ENCODE measurements at places on chromosomes 1 and 21. TPM values are rescaled to one million over a fixed set of nuclear protein-coding genes. Genes with fewer than 3 reads are reported as not detected.

- no peak for DNase-seq
Measured at GRCh38 chr1:55571767-55572166, 356.6 kb upstream of the USP24 start.

DNA sequence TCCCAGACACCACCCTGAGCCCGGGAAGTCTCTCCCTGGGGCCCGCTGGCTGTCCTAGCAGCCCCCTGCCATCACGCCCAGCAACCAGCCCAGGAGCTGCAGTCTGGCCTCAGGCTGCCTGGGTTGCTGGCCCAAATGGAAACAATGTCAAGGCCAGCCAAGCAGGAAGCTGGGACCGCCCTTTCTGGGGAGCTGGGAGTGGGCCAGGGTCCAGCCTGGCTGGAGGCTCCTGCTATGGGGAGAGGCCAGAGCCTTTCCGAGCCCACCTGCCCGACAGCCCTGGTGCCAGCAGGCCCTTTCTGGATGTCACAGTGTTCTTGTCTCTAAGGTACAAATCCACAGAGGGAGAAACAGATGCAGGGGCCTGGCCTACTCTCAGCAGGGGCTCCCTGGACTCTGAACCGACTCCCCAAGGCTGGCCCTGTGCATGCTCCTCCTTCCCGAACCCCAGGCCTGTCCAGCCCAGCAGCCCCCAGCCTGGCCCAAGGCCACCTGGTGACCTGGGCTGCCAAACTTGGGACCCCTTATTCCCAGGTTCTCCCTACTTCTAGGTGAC lies 1.2 kb upstream of the MMEL1 start:
- DNase-seq = no peak

- DNase-seq = no peak
Measured at GRCh38 chr1:4549930-4550329, 104.5 kb upstream of the AJAP1 start.

GRCh38 chr1:181140891-181141290 lies 52.4 kb downstream of the IER5 start:
- no peak for DNase-seq

CDK18 gene
- total RNA-seq = 1.7 TPM

GRCh38 chr1:19877181-19877750 lies 4.9 kb upstream of the OTUD3 start:
- no peak for DNase-seq

DNA sequence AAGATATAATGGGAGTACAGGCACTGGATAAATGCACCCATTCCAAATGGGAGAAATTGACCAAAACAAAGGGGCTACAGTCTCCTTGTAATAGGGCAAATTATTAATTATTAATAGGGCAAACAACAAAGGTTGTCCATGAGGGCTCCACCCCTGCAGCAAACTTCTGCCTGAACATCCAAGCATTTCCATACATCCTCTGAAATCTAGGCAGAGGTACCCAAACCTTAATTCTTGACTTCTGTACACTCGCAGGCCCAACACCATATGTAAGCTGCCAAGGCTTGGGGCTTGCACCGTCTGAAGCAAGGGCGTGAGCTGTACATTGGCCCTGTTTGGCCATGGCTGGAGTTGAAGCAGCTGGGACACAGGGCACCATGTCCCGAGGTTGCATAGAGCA lies 33.7 kb downstream of the TNFSF4 start:
- DNase-seq = no peak

RPTN gene
- not detected for total RNA-seq

TPM3 gene
- total RNA-seq = 1,476 TPM

GRCh38 chr1:47622776-47623556 lies 185.1 kb downstream of the FOXD2 start:
- no peak for DNase-seq

DNA sequence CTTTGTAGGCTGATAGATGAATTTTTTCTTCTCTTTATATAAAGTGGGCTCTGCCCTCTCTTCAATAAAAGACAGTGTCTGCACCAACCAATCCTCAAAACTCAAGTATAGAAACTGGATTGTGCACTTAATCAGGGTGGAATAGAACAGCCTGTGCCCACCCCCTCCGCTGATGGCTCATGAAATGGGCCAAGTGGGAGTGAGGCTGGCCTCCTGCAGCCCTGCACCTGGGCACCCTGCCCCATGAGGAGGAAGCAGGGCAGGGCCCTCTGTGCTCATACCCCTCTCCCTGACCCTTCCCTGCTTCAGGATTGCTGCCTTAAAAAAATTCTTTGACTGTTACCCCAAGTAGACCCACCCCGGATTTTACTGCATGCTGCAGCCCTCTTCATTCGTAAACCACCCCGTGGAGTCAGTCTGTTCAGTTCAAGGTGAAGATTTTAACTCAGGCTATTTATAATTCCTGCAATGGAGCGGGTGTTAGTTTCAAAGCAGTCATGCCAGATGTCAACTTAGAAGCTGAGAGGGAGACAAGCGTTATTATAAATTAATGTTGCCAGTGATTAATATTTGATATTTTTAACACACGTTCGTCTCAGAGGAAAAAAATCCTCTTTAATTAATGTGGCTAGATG lies 15.8 kb downstream of the PROK1 start:
- no peak for DNase-seq

- no peak for DNase-seq
Measured at GRCh38 chr1:177849130-177849529, 120.7 kb downstream of the SEC16B start.

- DNase-seq = no peak
Measured at GRCh38 chr1:215842905-215843304, 275.8 kb downstream of the KCTD3 start.

DNA sequence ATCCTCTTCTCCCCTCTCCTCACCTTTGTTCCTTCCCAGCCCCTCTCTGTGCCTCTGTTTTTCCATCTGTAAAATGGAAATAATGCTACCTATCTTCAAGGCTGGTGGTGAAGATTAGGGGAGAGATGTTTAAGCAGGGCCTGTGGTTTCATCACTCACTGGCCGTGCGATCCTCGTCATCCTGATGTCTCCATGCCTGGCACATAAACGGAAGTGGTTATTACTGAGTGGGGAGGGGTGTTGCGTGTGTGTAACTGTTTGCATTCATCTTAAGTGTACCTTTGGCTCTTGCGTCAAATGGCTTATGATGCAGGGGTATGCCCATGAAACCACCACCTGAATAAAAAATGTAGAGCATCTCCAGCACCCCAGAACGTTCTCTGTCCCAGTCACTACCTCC lies 17.2 kb upstream of the C1QA start:
- DNase-seq = no peak

NCF2 gene
- not detected for total RNA-seq

DNA sequence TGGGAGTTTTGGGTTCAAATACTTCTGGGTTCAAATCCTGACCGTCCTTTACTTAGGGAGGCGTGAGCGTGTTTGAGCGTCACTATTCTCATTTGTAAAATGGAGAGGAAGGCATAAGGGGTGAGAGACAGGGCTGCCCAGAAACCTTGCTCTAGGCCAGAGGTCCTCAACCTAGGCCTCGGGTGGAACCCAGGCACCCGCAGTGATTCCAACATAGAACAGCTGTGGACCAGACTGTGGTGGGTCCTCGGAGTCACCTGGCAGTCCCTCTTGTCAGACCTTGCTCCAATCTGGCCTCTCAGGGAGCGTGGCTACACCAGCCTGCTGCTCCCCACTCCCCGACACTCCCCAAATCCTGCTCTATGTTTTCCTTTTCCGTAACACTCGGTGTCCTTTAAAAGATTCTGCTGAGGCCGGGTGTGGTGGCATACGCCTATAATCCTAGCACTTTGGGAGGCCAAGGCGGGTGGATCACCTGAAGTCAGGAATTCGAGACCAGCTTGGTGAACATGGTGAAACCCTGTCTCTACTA lies 116.4 kb downstream of the PGBD5 start:
- DNase-seq = no peak

HSD3B2 gene
- total RNA-seq = not detected

FTCD gene
- total RNA-seq = 0.17 TPM

TP53BP2 gene
- total RNA-seq = 35.1 TPM

DNA sequence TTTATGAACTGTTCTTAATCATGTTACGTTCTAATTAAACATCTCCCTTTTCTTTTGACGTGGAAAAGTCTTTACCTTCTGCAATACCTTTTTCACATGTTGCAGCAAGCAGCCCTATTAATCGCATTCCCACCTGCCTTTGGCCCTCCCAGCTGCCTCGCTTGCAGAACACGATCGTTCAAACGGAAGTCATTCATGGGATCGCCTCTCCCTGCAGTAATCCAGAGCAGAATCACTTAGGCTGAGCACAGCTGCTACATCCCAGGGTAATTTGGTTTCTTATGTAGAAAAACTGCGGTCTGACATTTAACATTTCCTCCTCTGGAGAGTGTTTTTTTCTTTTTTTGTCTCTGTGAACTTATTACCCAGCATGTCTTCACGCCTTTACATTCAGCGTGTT lies 206.3 kb downstream of the KIF26B start:
- no peak for DNase-seq

- no peak for DNase-seq
Measured at GRCh38 chr21:39461419-39461818, 9.6 kb downstream of the SH3BGR start.

- DNase-seq = no peak
Measured at GRCh38 chr21:23394458-23394857, 2212.8 kb downstream of the MRPL39 start.

- no peak for DNase-seq
Measured at GRCh38 chr1:212982430-212983152, 32.2 kb downstream of the VASH2 start.

GRCh38 chr1:168918860-168919741 lies 187.4 kb upstream of the ATP1B1 start:
- peak; percentile 64 for DNase-seq

DNA sequence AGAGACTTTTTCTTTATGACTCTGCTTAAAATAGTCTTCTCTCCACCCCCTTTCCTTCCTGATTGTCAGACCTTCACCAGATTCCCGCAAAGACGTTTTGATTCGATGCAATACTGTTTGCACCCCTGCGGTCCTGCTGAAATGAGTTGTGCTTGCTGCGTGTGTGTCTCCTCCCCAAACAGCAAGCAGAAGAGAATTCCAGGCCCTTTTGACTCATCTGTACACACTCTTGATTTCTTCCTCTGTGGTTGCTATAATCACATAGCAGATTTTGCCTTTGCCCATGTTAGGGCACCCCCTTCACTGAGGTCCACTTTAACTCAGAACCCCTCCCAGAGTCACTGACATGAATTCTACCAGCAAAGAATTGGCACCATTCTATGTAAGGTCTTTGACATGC lies 136.5 kb downstream of the ZZZ3 start:
- no peak for DNase-seq

OVAAL gene
- total RNA-seq = not detected

CLCA1 gene
- total RNA-seq = not detected

GRCh38 chr21:34715518-34715917 lies 46.7 kb downstream of the CLIC6 start:
- DNase-seq = no peak

- no peak for DNase-seq
Measured at GRCh38 chr21:37536616-37537278, 170.2 kb downstream of the DYRK1A start.

ACOT11 gene
- 3.0 TPM for total RNA-seq

DRAM2 gene
- 70.1 TPM for total RNA-seq

All from dermis blood vessel endothelial cell (primary cell).